Gastrocnemius medialis (tissue), 4 donors: ENCODE measurements at places on chromosomes 12 and 14.
A peak's percentile ranks its signal among the peaks of the same experiment; 100 is the strongest.

DNA sequence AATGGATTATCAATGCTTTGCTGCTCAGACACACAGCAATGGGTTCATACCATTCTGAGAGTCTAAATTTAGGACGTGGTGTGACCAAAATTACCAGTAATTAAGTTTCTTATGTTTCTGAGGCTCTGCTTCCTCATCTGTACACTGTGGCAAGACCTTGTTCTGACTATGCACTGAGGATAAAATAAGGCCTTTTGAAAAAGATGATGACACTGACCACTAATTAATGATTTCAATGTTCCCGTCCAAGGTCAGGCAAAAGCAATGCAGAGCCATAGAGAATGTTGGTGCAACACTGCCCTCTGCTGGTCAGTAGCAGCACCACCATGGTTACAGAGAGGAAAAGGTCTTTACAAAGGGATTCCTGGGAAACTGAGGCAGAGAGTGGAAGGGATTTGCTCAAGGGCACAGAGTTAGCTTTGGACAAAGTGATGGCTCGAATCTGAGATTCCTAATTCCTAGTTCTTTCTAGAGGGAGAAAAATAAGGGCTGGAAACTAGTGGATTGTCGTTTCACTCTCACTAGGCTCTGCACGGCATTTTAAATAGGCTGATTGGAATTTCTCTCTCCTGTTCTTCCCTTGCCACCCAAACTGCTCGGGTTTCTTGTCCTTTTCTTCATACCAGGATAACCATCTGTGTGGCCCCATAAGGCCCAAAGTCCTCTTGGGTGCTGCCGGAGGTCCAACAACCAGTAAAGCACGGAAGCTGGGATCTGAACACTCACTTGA is 22.3 kb upstream of the P2RX7 start:
- peak; percentile 24 for DNase-seq

DNA sequence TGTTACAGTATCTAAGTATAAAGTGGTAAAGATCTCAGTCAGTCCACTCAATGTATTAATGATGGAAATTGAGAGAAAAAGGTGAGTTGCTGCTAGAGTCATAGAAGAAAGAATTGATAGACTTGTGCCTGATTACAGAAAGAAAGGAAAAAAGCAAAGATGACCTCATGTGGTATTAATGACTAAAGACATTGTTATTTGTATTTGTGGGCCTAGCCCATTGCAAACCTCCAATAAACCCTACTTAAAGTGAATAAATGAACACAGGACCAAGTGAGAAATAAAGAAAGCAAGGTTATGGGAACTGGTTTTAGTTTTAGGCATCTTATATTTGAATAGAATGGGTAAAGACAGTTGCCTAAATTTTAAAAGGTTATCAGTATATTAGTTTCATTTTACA is 105.5 kb downstream of the SYT1 start:
- DNase-seq: no peak

DNA sequence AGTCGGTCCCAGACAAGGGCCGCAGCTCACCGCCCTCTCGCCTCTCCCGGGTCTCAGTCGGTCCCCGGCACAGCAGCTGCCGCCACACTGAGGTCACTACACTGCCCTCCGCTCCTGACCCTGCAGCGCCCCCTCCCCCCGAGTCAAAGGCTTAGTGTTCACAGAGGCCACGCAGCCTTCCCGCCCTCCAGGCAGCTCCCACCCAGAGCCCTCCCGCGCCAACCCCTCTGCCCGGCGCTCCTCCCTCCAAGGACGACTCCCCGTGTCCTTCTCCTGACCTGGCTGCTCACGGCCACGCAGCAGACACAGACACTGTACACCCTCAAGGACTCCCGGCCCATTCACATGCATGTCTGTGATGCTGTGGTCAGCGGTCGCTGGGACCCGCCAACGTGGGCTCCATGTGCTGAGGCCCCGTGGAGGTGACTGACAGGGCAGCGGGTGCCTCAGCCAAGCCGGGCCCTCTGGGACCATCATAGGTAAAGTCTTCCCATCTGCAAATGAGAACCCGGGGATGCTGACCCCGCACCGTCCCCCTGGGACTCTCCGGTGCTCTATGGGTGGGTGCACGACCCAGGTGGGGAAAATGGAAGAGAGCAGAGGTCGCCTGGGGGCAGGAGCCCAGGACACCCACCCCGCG is 16.3 kb upstream of the GALNT9 start:
- DNase-seq: no peak

- no peak for DNase-seq
These were observed 179.6 kb downstream of the NELL2 start for GRCh38 chr12:44696542-44696941.

DNA sequence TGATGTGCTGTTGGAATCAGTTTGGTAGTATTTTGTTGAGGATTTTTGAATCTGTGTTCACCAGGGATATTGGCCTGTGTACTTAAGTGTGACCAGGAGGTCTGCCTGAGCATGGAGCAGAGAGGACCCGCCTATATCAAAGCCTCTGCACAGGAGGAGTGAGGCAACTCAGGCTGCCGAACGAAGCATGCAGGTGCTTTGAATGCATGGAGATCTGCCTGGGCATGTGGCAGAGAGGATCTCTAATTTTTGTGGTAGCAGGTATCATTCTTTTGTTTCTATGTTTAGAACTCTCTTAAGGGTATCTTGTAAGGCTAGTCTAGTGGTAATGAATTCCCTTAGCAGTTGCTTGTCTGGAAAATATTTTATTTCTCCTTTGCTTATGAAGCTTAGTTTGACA is 26.9 kb downstream of the RAB3IP start:
- no peak for DNase-seq

- DNase-seq: no peak
These were observed 65.7 kb downstream of the PRKCH start for GRCh38 chr14:61387076-61387475.

GRCh38 chr12:2979806-2980205 is 20.6 kb downstream of the TEAD4 start:
- no peak for DNase-seq

GRCh38 chr14:76767681-76768656 is 6.7 kb downstream of the VASH1 start:
- DNase-seq: no peak

- DNase-seq: no peak
These were observed 767.9 kb downstream of the TMEM121 start for GRCh38 chr14:106294324-106294723.

DNA sequence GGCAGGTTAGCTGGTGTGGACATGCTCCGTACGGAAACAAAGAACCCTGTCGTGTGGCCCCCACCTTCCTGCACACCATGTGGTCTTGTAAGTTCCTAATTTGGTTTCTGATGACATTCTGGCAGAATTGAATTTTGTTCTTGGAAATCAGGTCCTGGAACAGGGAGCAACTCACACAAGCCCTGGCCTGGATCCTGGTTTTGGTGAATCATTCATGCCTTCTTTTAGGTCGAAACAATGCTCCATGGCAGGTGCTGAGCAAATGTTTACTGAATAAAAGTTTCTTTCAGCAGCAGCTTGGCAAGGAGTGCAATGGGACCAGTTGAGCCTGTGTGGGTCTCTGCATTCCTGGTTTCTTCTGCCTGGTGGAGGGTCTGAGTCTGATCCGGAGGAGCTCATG is 978.4 kb downstream of the BCL11B start:
- DNase-seq: no peak

DNA sequence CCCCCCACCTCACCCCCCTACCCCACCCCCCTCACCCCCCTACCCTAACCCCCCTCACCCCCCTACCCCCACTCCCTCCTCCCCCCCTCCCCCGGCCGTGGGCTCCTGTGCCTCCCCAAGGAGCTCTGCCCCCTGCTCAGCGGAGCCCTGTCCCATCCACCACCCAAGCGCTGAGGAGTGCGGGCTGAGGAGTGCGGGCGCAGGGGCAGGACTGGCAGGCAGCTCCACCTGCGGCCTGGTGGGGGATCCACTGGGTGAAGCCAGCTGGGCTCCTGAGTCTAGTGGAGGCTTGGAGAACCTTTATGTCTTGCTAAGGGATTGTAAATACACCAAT is 2.3 kb upstream of the JPH4 start:
- no peak for DNase-seq

DNA sequence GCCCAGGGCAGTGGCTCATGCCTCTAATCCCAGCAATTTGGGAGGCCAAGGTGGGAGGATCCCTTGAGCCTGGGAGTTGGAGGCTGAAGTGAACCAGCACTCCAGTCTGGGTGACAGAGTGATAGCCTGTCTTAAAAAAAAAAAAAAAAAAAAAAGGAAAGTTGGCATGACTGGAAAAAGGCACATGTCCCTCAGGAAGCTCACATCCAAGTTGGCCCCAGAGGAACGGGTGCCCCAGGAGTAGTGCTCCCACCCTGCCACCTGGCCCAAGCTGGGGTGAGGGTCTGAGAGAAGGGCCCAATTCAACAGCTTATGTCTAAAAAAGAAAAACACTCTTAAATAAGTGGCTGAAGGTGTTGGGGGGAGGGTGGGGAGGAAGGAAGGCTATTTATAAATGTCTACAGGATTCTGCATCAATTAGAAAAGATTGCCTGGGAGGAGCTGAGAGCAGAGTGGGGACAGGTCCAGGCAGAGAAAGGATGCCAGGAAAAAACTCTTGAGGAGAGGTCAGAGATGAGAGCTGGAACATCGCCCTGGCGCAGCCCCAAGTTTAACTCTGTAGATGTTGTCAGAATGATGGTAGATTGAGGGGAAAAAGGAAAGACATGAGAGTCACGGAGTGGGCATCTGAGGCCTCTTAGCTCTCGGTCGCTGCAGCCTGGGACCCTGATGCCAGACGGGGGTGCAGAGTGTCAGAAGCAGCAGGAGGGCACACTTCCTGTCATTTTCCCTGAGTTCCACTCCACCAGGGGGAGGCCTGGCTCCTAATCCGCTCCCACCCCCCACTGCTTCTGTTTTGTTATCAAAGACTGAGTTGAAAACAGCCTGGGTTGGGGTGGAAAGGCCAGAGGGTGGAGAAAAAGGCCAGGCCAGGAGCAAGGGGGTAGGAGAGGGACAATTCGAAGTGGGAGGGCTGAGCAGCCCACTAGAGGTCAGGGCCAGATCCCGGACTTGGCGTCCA is 7.3 kb downstream of the SPRYD3 start:
- DNase-seq: no peak

DNA sequence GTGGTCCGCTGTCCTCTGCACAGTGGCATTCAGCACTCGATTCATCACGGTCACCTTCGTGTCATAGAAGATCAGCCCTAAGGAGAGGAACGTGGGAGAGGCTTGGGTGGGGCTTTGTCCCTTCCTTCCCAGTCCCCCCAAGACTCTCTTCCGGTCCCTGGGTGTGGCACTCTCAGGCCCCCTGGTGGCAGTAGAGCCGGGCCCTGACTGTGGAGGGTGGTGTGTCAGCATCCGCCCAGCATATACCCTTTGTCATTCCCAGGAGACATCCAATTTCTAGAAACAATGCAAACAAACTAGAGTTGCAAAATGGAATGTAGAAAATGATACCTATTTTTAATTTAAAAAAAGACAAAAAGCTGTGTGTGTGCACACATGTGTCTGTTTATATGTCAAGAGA is 45.0 kb downstream of the TRAFD1 start:
- no peak for DNase-seq

- DNase-seq: no peak
These were observed 53.9 kb upstream of the PTPRB start for GRCh38 chr12:70691018-70691672.

GRCh38 chr12:12379831-12380730 is 23.2 kb downstream of the BORCS5 start:
- DNase-seq: no peak

DNA sequence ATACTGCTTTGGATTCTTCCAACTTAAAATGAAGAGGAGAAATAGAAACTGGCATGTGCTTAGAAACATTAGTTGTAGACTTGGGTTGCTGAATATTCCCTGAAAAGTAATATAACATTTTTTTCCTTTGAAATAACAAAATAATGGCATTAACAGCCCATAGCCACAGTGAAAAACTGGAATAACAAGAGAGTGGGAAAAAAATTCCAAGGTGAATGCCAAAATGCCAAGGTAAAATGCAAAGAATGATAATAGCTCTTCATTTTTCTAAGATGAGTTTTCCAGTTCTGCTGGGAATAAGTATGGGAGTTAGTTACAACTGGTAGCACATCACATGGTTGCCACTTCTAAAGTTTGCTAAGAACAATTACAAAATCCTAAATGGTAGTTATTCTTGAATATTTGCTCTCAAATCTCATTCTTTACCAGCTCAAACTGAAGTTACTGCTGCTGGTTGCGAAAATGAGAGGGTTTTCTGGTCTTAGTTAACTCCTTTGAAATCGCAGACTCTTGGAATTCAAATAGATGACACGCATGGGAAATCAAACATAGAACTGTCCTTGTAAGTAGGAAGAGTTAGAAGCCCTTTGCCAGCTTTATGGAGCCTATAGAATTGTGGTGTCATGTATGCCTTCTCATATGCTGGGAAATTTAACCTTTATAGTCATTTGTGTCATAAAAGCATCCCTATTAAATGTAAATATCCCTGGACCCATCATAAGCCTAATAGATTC is 165.0 kb upstream of the DCN start:
- no peak for DNase-seq

DNA sequence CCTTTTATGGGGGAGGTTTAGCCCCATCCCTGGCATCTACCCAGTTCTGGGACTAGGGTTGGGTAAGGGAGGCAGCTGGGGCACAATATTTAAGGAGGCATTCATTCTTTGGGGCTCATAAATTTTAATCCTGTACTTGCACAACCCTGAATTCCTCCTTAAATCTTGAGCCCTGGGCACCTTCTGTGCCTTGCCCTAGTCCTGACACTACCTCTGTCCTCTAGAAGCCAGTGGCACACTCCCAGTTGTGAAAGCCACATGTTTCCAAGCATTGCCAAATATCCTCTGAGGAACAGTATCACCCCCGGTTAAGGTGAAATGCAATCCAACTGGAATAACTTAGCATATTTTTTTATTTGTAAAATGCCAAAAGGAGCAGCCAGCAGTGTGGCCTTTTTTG is 36.6 kb downstream of the SLC16A7 start:
- peak; percentile 13 for DNase-seq

DNA sequence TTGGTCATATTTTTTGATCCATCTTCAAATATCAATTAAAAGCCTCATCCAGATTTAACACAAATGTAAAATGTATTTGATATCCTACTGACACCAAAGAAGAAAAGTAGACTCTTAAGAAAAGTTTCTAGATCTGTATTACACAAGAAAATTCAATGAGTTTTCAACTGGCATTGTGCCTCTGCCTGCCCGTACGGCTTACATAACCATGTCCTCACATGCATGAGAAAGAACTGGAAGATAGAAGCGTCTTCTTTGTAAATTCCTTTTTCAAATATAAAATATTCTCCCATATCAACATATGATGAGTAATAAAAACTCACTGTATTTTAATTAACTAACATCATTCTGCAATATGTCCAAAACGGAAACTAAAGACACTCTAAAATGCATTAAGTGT is 7.2 kb downstream of the ANKS1B start:
- no peak for DNase-seq

DNA sequence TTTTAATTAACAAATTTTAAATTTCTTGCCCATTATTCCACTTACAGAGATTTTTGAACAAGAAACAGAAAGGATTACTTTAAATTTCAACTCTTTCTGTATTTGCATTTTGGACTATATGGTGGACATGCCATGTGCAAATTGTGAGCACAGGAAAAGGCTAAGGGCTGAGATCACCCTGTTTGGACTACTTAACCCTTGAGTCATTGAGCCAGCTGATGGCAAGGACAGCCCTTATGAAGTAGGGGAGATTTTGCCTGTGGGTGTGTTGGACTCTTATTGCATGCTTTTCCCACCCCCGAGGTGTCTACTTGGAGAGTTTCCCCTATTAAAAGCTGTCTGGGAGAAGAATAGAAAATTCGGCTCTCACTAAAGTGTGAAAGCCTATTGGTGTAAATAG is 17.2 kb downstream of the DERA start:
- no peak for DNase-seq

GRCh38 chr14:74169906-74170305 is 69.3 kb upstream of the VSX2 start:
- DNase-seq: no peak
